HL-60 (cell line): ENCODE measurements at places on chromosomes 11 and 22.

DNA sequence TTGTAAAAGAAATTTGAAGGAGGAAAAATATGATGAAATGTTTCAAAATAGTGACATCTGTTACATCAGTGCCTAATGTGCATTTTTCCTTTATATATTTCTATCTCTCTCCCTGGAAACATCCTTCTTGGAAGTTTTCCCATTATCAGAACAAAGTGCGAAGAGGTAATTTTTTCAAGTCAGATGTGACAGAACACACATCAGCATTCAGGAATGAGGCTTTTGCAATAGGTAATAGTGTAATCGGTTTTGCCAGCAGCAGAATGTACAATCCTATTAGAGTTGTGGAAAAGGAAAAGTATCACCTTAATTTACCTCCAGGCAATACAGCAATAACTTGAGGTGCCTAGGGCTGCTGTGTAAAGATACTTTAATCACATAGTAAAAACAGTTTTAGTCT, 275.8 kb downstream of the FAT3 start:
- no peak for DNase-seq

DNA sequence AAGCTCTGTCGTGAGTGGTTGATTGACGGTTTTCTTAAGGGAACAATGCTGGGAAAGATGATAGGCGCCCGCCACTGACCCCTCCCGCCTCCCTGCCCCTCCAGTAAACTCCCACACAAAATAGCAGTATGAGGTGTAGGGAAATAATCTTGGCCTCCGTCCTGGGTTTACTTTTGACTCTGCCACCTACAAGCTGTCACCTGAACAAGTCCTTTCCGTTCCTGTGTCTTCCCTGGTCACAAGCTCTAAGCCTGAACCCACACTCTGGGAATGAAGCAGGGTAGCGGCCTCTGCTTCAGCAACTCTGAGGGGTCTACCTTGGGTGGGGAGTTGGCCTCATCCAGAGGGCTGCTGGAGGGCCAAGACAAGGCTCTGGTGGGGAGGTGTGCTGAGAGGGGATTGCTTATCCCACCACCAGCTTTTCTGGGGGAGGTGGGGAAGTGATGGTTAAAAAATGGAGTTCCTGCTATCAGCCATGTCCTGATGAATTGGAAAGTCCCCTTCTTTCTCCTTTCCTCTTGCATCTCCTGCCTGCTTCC, 87.8 kb downstream of the CEP164 start:
- no peak for DNase-seq

DNA sequence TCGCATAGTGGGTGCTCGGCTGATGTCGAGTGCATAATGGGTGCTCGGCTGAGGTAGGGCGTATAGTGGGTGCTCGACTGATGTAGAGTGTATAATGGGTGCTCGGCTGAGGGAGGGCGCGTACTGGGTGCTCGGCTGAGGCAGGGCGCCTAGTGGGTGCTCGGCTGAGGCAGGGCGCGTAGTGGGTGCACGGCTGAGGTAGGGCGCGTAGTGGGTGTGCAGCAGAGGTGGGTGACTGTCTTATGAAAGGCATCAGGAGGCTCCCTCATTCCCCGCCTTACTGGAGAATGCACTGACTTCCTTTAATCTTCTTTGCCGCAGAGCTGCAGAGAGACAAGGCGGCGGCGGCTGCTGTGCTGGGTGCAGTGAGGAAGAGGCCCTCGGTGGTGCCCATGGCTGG, 33.8 kb downstream of the ARHGAP8 start:
- DNase-seq, result no peak

- no peak for DNase-seq
These were observed 5.8 kb upstream of the TTC12 start for GRCh38 chr11:113308601-113309000.

DNA sequence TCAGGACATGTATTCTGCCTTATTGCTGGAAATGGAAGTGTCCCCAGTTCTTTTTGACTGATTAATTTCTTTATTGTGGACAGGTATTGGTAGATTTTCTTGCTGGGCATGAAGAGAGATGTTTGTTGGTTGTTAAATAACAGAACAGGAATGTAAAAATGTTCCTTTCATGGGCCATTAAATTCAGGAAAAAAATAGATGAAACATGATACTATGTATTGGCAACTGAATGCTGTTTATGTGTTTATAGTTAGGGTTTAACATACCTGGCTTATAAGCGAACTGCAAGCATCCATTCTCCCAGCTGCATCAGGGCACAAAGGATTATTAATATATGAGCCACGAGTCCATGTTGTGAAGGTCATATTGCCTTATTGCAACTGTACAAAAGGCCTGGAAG, 368.5 kb downstream of the NELL1 start:
- DNase-seq, result no peak
